ENCODE measurements at places on chromosomes 16 and 17. TPM values are rescaled to one million over a fixed set of nuclear protein-coding genes. Genes with fewer than 3 reads are reported as not detected.

The P2RX1 gene
- 0.89 TPM for polyA plus RNA-seq

The STAT5A gene
- polyA plus RNA-seq: 6.0 TPM

The TBC1D26 gene
- 0.44 TPM for polyA plus RNA-seq

The GFER gene
- 31.6 TPM for polyA plus RNA-seq

The SPNS2 gene
- 53.6 TPM for polyA plus RNA-seq

The GP1BA gene
- 2.1 TPM for polyA plus RNA-seq

The WNT9B gene
- 17.9 TPM for polyA plus RNA-seq

The SLC52A1 gene
- 0.24 TPM for polyA plus RNA-seq

DNA sequence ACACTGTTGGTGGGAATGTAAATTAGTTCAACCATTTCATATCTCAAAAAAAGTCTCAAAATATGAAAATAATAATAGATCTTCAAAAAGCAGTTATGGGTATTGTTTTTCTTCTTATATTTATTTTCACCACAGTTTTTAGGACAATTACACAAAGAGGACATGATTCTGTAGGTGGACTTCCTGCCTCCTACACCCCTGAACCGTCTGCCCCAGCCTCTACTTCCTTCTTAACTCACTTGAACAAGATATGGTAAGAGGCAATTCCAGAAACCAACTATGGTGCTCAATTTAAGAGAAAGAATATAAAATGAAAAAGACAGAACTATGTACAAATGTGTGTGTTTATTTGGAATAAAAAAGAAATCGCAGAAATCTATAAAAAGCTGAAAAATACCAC is 74.1 kb upstream of the MON1B start:
- no peak for DNase-seq

GRCh38 chr16:30546115-30546514 is 11.5 kb upstream of the ZNF747 start:
- DNase-seq: no peak

GRCh38 chr17:41679740-41680425 is 8.8 kb upstream of the EIF1 start:
- no peak for DNase-seq

- no peak for DNase-seq
These were observed 19.5 kb upstream of the SCNN1B start for GRCh38 chr16:23282568-23282967.

GRCh38 chr17:9537177-9537776 is 38.3 kb downstream of the STX8 start:
- no peak for DNase-seq

DNA sequence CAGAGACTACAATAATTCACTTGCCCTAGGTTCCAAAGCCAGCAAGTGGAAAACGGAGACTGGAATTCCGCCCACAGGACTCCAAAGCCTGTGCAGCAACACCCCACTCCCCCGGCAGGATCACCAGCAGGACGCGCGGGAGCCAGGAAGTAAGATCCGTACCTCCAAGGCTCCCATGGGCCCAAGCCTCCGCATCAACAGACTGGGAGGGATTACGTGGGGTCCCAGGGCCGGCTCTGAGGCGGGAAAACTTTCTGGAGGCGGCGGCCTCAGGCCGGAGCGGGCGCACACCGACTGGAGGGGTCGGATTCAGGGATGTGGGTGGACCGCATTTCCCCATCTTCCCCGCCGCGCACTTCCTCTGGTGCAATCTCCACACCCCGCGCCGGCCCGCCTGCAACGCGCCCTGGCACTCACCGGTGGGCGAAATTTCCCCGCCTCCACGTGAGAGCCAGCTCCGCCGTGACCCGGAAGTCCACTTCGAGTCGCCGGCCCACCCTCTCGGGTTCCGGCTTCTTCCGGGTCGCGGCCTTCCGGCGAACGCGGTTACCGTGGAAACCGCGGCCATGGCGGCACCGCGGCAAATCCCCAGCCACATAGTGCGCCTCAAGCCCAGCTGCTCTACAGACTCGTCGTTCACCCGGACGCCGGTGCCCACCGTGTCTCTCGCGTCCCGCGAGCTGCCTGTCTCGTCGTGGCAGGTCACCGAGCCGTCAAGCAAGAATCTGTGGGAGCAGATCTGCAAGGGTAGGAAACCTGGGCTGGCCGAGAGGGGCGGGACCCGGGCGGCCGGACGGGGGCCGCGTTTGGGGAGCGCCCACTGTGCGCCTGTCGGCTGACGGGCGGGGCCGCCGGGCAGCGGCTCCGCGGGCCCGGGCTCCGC is at the start of the genes IQCK and KNOP1:
Gene IQCK, plus strand, starts transcription at position 531 of the 883 bp plus-strand sequence. Its CDS starts 36 bp downstream, at position 567.
Gene KNOP1, minus strand, starts transcription at position 487 of the 883 bp plus-strand sequence. CDS start 3,192 bp downstream, outside the sequence.
- peak; percentile 90 for DNase-seq

- no peak for DNase-seq
These were observed 12.4 kb downstream of the P3H4 start for GRCh38 chr17:41799366-41799765.

GRCh38 chr16:69904495-69905170 is 46.5 kb upstream of the CLEC18A start:
- DNase-seq: no peak

DNA sequence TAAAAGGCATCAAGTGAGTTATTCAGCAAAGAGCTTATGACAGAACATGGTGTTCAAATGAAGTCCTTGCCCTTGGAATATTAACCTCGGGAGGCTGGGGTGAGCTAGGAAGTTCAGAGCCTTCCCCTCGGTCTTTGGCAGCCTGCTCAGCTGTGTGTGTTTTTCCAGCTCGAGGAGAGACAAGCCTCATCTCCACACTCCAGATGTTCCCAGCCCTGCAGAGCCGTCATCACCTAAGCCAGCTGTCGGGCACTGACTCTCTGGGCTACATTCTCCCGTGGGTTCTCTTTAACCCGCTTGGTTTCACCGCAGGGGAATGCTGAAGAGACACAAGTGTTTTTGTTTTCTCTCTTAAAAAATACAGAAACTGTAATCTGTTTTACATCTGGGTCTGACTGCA is 47.1 kb downstream of the IRX3 start:
- DNase-seq: no peak

DNA sequence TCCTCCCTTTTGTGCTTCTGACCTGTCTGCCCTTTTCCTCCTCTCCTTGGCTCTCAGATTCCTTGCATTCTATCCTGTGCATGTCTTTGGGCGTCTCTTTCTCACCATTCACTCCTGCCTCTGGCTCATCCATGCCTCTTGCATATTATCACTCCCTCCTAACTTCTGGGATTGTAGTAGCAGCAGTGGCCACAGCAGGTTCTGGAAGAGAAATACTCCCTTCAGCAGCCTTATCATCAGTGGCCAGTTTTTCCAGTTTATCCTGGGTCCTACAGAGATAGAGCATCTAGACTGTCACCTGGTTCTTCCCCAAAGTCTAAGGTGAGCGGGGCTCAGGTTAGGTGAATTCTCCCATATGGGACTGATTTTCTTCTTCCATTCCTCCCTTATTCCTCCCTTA is 354.0 kb upstream of the CCL2 start:
- DNase-seq: no peak

DNA sequence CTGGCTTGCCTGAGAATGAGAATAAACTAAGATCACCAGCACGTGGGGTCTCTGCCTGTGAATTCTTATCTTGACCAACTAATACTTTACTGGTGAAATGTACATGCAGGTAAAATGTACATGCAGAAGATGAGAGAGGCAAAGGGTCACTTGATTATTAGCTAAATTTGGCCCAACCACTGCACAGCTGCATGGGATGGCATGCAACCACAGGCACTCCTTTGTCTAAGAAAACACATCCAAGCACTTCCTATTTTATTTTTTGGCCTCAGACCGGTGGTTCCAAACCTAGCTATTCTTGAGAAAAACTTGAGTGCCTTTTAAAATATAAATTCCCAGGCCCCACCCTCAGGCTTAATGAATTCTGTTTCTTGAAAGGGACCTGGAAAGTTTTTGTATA is 77.9 kb downstream of the SYCE1L start:
- DNase-seq: no peak

DNA sequence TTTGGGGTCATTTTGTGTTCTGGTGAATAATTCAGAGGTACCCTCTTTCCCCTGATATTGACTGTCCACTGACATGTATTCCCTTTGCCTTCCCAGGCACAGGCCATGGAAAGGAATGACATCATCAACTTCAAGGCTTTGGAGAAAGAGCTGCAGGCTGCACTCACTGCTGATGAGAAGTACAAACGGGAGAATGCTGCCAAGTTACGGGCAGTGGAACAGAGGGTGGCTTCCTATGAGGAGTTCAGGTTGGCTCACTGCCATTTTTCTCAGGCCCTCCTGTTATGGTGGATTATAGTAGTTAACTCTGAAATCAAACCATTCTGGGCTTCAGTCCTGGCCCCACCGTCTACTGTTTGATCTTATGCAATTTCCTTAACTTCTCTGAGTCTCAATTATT is 1.6 kb upstream of the EFTUD2 start:
- no peak for DNase-seq

- DNase-seq: no peak
These were observed 71.7 kb downstream of the DYNLRB2 start for GRCh38 chr16:80612461-80613017.

DNA sequence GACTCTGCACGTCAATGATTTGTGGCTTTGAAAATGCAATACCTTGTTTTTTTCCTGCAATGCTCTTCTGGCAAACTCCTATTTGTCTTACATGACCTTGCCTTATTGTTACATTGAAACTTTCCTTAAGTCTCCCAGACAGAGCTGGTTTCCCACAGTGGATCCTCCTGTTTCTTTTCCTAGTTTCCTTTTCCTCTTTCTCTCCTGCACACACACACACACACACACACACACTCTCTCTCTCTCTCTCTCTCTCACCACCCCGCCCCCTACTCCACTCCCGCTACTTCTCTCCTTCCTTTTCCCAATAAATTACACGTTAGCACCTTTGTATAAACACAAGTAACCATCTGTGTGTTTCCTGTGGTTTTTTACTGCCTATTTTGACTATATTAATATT is 2.3 kb downstream of the ORC6 start:
- DNase-seq: no peak

Measured in renal pelvis (tissue), 12 donors.